ENCODE measurements at places on chromosomes 7 and 10.

DNA sequence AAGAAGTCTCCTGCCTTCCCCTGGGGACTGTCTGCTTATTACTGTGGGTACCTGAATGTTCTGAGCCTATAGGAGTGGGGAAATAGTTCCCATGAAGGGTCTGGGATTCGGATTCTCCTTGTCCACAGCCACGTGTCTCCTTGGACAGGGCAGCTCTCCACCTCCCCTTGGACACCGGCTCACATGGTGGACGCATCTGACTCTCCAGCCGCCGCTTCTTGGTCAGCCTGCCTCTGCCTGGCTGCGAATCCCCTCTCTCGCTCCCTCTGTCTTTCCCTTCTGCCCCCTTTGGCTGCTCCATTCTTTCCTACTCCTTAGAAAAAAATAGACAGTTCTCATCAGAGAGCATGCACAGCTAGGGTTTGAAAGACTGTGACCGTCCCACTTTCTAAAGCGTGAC is 46.9 kb downstream of the JAKMIP3 start:
- DNase-seq, result no peak

DNA sequence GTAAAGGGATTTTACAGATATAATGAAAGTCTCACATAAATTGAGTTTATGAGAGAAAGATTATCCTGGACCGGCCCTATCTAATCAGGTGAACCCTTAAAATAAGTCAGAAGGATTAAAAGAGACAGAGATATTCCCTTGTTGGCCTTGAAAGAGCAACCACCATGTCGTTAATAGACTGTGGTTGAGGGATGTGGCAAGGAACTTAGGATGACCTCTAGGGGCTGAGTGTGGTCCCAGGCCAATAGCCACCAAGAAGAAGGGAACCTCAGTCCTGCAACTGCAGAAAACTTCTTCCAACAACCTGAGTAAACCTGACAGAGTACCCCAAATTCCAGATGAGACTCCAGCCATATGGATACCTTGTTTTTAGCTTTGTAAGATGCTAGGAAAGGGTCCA is 121.5 kb downstream of the POLR1F start:
- DNase-seq, result no peak

DNA sequence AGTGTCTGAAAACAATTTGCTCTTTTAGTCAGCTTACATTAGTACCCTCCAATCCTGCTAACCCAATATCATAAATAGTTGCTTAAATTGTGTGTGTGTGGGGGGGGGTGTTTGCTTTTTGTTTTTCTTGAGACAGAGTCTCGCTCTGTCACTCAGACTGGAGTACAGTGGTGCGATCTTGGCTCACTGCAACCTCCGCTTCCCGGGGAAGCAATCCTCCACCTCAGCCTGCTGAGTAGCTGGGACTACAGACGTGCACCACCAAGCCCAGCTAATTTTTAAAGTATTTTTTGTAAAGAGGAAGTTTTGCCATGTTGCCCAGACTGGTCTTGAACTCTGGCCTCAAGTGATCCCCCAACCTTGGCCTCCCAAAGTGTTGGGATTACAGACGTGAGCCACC is 73.5 kb upstream of the PDLIM1 start:
- DNase-seq, result no peak

DNA sequence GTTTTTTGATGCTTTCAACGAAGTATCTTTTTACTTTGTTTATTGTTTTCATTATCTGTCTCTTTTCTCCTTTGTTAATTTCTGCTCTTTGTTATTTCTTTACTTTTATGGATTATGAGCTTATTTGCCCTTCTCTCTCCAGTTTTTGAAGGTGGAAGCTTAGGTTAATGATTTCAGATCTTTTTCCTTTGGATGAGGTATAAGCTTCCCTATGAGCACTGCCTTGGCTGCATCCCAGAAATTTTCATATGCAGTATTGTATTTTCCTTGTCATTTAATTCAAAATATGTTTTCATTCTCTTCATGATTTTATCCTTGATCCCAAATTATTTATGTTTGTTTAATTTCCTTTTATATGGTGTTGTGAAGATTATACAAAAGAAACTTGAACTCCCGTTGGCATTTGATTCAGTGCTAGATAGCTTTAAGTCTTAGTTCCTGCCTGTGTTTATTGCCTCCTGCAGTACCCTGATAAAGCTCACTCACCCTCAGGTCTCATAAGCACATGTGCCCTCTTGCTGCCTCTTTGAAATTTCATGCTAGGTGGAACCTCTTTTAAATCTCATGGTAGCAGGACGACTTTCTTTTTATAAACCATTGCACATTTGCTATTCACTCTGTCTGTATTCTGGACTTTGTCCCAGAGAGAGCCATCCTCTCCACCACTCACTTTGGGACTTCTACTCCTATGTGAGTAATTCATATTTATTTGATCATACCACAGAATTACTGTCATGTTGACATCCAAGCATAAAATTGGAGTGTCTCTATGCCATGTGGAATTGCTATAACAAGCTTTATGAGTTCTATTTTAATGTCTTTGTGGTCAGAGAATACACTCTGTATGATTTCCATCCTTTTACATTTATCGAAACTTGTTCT is 23.0 kb upstream of the CEP41 start:
- no peak for DNase-seq

DNA sequence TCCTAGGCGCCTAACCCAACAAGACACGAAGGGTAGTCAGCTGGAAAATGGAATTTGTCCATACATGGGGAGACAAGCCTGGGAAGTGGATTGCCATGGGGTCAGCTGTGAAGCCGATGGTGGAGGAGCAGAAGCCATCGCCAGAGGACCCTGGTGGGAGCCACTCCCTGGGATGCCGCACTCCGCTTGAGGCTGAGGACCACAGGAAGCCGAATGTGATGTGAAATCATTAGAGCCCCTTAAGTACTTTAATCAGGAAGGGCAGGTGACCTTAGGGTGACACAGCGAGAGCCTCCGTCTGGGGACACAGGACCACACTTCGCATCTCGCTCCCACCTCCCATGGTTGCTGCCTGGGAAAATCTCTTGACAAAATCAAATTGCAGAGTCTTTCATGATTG is 614.6 kb upstream of the MGMT start:
- DNase-seq, result no peak

- DNase-seq, result no peak
Measured at GRCh38 chr7:50068026-50068425, 25.0 kb downstream of the ZPBP start.

DNA sequence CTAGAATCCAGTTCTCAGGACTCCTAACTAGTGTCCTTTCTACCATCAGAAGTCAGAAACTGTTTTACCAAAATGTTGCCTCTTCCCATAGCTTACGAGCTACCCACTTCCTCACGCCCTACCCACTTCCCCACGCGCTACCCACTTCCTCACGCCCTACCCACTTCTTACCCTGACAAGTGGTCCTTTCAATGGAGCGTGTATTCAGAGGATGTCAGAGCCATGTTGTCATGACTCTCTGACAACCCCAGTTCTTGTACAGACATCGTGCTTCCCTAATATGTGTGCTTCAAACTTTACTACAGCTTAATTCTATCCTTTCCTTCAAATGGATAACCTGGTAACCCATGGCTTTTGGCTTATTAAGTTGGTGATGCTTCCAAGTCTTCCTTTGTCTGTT is 84.8 kb upstream of the PHF14 start:
- DNase-seq, result no peak

DNA sequence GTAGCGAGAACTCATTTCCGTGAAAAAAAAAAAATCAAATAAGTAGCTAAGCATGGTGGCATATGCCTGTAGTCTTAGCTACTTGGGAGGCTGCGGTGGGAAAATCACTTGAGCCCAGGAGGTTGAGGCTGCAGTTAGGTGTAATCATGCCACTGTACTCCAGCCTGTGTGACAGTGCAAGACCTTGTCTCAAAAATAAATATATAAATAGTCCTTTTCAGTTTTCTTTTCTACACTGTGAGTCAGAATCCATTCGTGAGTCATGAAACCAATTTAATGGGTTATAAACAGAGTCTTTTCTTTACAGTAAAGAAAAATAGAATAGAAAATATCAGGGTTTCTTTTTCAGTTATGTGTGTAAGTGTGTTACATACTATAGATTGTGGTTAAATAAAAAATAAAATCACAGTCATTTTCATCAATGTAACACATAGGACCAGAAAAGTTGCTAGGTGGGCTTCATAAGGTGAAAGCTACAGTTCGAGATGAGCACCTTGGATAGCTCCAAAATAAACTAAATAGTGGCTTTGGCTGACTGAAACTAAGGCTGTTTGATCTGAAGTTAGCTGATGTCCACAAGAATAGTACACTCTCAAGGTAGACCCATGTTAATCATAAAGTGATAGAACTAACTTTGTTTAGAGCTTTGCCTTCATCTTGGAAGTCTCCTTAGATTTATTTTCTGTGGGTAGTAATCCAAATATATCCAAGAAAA is 781.1 kb downstream of the GATA3 start:
- no peak for DNase-seq

GRCh38 chr7:1242606-1243289 is 10.1 kb downstream of the UNCX start:
- no peak for DNase-seq

DNA sequence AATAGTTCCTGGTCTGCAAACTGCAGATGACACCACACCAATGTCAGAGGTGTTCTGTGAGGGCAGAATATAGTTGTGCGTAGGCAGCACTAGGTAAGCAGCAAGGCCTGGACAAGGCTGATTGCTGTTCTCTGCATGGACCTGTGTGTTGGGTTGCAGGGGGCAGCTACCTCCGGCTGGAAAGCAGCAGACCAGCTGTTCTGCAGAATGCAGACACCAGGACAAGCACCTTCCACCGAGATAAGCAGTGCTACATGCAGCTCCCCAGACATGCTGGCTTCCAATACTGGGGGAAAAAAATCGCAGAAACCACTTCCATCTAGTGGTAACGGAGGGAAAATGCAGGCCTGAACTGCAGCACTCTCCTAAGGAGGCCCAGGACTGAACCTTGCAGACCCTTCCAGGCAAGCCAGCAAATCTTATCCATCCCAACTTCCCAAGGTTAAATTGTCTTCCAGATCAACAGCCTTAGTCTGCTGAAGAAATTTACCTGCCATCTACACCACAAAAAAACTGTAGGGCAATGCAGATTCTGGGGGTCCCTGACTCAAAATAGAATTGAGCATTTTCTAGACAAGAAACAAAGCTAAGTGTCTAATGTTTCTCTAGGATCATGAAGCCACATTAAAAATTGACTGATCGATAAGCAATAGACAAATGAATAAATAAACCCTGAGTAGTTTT is 50.5 kb upstream of the COBL start:
- peak; percentile 66 for DNase-seq

DNA sequence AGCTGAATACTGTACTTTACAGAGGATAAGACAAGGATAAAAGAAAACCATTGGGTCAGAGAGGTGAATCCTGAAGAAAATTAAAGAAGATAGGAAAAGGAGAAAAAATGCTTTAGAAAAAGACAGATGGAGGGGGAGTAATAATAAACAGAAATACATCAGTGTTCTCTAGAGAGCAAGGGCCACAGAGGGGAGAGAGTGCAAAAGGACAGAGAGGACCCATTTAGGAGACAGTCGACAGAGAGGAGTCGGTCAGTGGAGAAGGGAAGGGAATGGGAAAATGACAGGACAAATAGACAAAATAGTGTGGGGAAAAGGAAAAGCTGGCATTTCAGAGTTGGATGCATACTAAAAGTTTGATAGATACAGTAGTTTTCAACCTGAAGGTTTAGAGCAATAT is 287.0 kb downstream of the DOCK4 start:
- no peak for DNase-seq
